Effector memory CD4-positive, alpha-beta T cell (primary cell): ENCODE measurements at places on chromosomes 5 and 9.

- no peak for DNase-seq
These were observed 536.5 kb upstream of the BRINP1 start for GRCh38 chr9:119905724-119906123.

- no peak for DNase-seq
These were observed 479.1 kb downstream of the CCDC171 start for GRCh38 chr9:16031971-16032370.

DNA sequence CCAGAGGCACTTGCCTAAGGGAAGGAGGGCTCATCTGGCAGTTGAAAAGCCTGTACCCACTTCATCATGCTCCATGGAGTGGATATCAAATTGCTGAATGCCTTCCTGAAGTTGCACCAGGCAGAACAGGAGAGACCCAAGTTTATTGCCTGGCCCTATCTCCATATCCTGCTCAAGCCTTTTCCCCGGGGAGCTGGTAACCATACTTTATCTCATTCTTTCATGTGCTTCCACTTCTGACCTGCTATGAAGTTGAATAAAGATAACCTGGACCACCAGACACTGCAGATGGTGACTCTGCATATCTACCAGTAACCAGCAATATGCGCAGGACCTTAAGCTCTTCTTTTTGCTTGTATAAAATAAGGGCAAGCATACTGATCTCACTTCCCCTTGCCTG lies 1397.5 kb upstream of the CDH6 start:
- no peak for DNase-seq

GRCh38 chr5:16065831-16066230 lies 113.8 kb downstream of the MARCHF11 start:
- no peak for DNase-seq

DNA sequence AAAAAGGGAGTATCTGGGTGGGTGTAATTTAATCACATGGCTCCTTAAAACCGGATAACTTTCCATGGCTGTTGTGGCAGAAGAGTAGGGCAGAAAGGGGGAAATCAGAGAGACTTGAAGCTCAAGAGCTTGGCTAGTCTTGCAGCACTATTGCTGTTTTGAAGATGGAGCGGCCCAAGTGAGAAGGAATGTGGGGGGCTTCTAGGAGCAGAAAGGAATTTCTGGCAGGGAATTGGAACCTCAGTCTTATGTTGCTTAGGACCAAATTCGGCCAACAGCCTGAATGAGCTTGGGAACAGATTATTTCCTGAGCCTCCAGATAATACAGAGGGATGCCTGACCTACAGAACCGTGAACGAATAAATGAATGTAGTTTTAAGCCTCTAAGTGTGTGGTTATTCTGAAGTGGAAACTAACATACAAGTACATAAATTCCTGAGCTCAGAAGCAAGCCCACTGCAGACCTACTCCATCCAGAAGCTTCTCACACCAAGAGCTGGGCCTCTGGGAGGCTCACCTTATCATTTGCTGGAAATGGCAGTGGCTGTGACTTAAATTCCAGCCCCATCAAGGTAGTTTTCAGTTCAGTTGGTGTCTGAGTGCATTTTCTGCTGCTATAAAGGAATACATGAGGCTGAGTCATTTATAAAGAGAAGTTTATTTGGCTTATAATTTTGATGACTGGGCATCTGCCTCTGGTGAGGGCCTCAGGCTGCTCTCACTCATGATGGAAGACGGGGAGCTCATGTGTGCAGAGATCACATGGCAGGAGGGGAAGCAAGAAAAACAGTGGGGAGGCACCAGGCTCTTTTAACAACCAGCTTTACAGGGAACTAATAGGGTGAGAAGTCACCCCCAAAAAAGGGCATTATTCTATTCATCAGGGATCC lies 15.3 kb upstream of the TMEM174 start:
- DNase-seq, result no peak
